ENCODE measurements at places on chromosomes 3 and 15. TPM values are rescaled to one million over a fixed set of nuclear protein-coding genes. Genes with fewer than 3 reads are reported as not detected.

The CNBP gene
- total RNA-seq = 348 TPM

- H3K27ac ChIP-seq = no peak overlapping the region
- no peak overlapping the region for H3K4me3 ChIP-seq
- no peak for DNase-seq
- peaks cover 5% of the 10 kb centered on the region for H3K27me3 ChIP-seq
Measured at GRCh38 chr15:88954431-88955277, 41.5 kb upstream of the MFGE8 start.

The MFGE8 gene
- total RNA-seq = 13.7 TPM

DNA sequence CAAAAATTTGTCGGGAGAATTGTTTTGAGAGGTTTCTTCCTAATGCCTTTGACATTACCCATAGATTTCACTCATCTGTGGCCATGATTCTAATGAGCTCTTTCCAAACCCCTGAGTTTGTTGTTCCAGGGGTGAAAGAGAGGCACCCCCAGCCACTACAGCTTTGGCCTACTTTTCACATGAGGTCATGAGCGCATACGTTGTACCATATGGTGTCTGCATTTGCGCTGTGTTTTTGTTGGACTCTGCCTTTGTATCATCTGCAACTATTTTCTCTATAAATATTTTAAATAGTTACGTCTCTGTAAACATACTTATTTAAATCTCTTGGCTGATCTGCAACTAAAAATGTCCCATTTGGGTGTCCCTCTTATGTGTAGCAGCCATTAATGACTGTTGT, 107.9 kb downstream of the LRTM1 start:
- H3K36me3 ChIP-seq = no peaks in the 10 kb centered on the region
- no peaks in the 10 kb centered on the region for H3K4me1 ChIP-seq
- no peaks in the 10 kb centered on the region for H3K27me3 ChIP-seq
- no peak overlapping the region for H3K4me3 ChIP-seq
- no peak for DNase-seq
- H3K27ac ChIP-seq = no peak overlapping the region

The SPATA12 gene
- not detected for total RNA-seq

The CISH gene
- 319 TPM for total RNA-seq

The ROPN1 gene
- total RNA-seq = not detected
